H9 (cell line): ENCODE measurements at places on chromosomes 4 and X. TPM values are rescaled to one million over a fixed set of nuclear protein-coding genes. Genes with fewer than 3 reads are reported as not detected.

GRCh38 chr4:78581618-78582017, 30.0 kb downstream of the ANXA3 start:
- no peak for DNase-seq

- DNase-seq = no peak
Measured at GRCh38 chr4:117845270-117845669, 189.0 kb upstream of the NDST3 start.

DNA sequence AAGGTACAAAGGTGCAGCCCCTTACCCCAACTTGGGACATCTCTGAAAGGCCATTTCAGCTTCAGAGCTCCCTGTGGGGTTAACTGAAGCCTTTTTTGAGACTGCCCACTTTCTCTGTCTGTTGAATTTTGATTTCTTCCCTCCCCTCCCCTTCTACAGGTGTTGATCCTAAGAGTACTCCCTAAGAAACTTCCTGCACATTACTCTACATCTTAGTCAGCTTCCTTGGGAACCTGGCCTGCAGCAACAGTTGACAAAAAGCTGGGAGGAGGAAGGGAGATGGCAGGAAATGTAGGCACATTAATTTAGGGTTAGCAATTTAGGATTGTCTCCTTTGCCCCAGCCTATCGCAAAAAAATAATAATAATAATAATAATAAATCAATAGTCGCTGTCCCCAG, 1.2 kb upstream of the IDS start:
- DNase-seq = no peak

DNA sequence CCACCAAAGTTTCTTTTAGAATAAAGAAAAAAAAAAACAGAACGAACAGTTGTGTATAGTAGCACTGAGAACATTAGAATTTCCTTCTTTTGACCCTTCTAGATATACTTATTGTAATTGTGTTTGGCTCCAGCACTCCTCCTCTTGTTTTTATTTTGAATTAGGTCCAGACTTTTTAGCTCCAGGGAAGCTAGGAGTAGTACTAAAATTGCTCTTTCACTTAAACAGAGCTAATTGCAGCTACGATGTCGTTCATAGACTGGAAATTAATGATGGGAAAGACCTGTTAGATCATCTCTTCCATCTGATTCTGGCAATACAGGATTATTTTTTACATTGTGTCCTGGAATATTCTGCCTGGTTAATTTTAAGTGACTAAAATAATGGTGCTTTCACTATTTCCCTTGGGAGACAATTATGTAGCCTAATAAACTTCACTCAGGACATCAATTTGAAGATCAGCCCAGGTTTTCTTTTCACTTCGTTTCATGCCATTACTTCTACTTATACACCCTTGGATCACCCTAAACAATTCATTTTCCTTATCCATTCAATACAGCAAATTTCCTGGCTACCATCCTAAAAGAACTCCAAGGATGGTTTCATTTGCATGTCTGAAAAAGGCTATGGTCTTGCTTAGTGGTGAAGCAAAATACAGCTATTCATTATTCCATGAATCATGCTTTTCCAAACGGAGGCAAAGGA, 480.8 kb upstream of the TECRL start:
- no peak for DNase-seq

GRCh38 chrX:45750639-45751038, 550.0 kb upstream of the DIPK2B start:
- DNase-seq = no peak

DNA sequence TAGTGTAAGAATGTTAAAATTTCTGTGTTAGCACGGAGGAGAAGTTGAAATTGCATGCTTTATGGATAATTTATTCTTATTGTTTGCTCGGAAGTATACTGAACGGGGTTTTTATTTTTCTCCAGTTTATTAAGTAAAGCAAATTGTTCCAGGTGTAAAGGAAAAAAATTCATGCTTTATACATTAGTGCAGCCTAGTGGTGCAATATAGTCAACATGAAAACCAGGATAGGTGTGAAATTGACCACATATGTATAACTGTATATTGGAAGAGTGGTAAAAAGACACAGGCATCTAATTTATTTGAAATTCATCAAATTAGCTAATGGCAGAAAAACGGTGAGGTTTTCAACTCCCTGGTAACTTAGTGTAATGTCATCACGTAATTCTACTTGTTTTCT, 959 bp downstream of the BRS3 start:
- DNase-seq = no peak

DNA sequence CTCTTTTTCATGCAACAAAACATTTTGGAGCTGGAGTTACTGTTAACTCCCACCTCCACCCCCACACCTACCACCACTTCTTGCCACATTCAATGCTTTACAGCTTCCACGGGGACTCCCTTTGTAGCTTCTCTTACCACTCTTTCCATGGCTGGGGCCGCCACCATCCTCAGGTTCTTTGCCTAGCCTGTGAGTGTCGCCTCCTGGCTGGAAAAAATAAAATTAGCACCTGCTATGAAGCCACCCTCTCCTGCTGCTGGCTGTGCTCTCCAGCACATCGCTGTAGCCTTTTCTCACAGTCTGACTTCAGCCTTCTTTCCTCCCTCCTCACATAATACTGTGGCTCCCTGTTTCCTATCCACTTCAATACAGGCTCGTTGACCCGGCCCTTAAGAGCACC, 114.4 kb downstream of the FRAS1 start:
- DNase-seq = peak; percentile 59

GRCh38 chr4:152190907-152191306, 345.0 kb downstream of the FBXW7 start:
- no peak for DNase-seq

GRCh38 chr4:36224972-36225903, 19.1 kb downstream of the ARAP2 start:
- no peak for DNase-seq

DNA sequence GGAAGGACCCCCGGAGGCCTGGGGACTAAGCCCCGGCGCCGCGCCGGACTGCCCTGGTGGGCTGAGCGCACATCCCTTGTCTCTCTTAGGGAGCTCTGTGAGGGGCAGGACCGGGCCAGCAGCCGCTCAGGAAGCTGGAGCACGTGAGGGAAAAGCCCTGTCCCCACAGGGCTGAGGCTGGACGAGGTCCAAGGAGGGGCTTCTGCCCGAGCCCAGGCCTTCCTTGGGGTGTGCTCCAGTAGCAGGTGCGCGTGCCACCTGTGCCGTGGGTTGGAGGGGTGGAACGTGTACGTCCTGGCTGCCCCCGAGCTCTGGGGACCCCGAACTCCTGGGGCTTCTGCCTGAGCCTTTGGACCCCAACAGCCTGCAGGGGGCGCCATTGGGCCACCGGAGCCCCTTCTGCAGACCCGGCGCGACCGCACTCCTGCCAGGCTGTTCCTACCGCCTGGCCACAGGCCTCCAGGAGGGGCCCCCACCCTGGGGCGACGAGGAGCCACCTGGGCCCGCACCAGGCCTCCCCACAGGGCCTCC, 27.2 kb downstream of the TACC3 start:
- DNase-seq = peak; percentile 85

DNA sequence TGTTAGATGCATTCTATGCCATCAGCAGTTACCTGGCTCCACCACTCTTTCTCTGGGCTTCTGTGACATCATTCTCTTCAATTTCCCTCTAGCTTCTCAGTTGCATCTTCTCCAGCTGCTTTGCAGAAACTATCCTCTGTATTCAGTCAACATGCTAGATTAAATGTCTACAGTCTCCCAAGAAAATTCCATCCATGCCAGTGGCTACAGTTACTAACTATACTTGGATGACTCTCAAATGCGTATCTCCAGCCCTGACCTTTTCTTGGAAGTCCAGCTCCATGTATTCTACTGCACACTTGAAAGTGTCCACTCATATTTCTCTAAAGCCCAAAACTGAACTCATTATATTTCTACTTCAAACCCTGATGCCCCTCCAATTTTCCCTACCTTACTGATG, 232.3 kb upstream of the TENM3 start:
- DNase-seq = no peak

- no peak for DNase-seq
Measured at GRCh38 chr4:82123934-82124333, 249.9 kb downstream of the HNRNPD start.

Gene TMEM31
- total RNA-seq = 0.55 and 0.64 TPM in 2 replicates

Gene PHEX
- total RNA-seq = 0.11 and 0.15 TPM in 2 replicates

- DNase-seq = no peak
Measured at GRCh38 chr4:28444886-28445496, 1584.3 kb downstream of the STIM2 start.

Gene GRPR
- 27.3 and 28.8 TPM in 2 replicates for total RNA-seq

GRCh38 chr4:2804449-2804972, 11.6 kb downstream of the SH3BP2 start:
- no peak for DNase-seq

DNA sequence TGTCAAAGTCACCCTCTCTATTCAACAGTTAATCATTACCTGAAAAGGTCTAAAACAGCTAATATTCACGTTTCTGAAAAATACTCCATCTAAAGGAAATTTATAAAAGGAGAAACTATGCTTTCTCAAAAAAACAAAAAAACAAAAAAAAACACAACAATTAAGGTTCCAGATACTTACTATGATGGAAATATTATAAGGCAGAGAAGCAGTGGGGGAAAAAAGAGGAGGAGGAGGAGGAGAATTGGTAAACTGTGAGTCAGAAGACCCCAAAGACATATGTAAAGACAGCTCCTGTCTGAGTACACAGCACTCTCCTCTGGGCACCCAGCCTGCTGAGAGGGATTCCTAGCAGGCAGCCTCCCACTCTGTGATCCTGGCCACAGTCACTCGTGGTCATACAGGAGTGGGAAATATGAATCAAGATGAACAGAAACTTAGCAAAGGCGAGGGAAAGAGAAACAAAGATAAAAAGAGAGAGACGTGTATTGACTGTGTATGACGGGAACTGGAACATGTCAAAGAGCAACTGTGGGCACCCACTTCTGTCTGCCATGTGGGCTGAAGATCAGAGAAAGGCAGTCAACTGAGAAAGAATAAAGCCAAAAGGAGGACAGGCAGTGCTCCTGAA, 12.5 kb downstream of the KLHL15 start:
- DNase-seq = no peak

GRCh38 chrX:149718757-149719156, 6.9 kb downstream of the MAGEA11 start:
- DNase-seq = no peak

GRCh38 chr4:56757821-56758411, 63.6 kb downstream of the SPINK2 start:
- peak; percentile 89 for DNase-seq

Gene CLDN2
- not detected in 2 replicates for total RNA-seq

Gene RIBC1
- 1.0 and 1.2 TPM in 2 replicates for total RNA-seq

Gene ARR3
- total RNA-seq = not detected in 2 replicates

DNA sequence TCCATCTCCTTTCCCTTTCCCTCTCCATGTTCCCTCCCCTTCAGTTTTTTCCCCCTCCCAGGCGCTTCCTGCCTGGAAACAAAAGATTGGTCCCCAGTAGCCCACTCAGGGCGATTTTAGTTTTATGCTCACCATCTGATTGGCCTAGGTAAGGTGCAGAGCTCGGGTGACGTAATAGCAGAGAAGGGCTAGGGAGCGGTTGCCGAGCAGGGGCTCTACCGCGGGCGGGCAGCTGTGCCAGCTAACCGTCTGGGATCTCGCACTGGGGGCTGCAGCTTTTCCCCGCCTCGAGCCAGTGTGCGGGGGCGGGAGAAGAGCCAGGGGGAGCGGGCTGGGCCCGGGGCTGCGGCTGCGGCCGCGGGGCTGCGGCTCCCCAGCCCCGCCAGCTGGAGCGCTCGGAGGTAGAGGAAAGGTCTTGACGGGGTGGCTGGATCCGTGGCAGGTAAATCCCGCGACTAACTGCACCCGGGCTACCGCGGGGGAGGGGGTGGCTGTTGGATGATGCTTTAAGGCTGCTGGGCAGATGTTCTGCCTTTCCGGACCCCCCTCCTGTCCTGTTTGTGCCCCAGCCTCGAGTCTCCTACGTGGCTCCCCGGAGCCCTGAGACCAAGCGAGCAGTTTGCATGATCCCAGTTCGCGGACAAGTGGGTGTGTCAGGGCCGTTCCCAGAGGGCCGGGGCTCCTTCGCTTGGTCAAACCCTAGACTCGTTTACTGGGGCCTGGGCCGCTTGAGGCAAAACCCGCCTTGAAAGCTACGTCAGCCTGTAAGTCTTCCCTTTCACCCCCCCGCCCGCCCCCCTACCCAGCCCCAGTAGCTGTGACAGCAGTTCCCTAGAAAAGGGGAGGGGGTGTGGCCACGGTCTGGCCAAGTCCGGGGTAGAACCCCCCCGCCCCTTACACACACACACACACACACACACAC, at the start of gene PAK3:
Gene PAK3 (plus strand): TSS at position 218 of the 922 bp plus-strand sequence. CDS start 26,913 bp downstream, outside the sequence.
- DNase-seq = peak; percentile 89

Gene DCLK2
- 0.33 and 0.39 TPM in 2 replicates for total RNA-seq

DNA sequence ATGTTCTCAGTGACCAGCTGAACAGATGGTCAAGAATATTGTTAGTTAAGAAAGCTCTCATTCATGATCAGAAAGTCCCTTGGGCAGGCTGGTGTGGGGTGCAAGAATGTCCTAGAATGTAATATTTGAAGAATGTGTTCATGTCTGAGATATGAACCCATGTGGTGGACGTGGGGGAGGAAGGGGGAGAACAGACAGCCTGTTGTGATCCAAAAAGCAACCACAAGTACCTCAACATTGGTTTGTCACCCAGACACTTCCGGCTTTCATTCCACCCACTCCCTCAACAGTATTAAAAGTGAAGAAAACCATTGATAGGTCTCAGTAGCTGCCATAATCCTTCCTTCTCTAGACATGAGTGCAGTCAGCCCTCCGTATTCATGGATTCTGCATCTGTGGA, 82.2 kb downstream of the MAML3 start:
- no peak for DNase-seq

DNA sequence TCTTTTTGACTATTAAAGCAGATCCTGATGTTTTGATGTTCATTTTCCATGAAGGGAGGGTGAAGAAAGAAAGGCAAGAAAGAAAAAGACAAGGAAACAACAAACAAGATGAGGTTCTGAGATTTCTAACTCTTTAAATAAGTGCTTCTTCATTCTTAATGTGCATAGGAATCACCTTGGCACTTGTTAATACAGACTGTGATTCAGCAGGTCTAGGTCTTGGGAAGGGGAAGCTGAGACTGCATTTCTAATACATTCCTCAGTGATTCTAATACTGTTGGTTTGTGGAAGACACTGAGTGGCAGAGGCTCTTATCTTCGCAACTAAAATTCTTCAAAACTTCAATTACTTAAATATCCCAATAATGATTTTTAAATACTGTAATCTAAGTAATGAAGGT, 95.2 kb upstream of the NAP1L5 start:
- DNase-seq = no peak

DNA sequence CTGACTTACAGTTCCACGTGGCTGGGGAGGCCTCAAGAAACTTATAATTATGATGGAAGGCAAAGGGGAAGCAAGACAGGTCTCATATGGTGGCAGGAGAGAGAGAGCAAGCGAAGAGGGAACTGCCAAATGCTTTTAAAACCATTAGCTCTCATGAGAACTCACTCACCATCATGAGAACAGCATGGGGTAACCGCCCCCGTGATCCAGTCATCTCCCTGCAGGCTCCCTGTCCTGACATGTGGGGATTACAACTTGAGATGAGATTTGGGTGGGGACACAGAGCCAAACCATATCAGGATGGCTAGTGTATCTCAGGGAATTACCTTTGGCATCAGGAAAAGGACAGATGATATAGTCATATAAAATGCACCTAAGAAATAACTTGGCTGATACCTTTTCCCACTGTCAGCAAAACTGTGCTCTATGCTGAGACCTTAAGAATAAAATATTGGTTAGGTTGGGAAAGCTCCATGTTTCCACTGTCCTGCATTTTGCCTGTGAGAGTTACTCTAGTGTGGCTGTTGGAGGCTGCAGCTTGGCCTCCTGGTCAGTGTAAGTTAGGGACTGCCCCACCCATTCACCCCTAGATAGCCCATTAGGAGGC, 110.3 kb downstream of the UCHL1 start:
- DNase-seq = no peak
